Fibroblast of skin of right biceps (primary cell): ENCODE measurements at places on chromosomes 16 and 17.

DNA sequence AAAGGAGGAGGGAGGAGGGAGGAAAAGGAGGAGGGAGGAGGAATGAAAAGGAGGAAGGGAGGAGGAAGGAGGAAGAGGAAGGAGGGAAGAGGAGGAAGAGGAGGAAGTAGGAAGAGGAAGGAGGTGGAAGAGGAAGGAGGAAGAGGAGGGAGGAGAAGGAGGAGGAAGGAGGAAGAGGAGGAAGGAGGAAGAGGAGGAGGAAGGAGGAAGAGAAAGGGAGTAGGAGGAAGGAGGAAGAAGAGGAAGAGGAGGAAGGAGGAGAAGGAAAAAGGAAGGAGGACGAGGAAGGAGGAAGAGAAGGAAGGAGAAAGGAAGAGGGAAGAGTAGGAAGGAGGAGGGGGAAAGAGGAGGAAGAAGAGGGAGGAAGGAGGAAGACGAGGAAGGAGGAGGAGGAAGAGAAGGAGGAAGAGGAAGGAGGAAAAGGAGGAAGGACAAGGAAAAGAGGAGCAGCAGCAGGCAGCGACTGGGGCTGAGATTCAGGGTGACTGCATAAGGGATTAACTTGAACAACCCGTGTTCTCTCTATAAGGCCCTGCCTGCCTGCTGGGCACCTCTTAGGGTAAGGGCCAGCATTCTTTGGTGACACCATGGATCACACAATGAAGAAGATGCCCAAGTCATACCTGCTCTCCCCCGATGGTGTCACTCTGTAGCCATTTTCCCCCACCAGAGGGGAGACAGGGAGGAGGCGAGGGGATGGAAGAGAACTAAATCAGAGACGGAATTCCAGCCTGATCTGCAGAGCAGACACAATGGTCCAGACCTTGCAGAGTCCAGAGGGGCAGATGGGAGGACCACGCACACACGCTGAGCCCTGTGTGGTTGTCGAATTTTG is 1.4 kb upstream of the IL34 start:
- DNase-seq = no peak

DNA sequence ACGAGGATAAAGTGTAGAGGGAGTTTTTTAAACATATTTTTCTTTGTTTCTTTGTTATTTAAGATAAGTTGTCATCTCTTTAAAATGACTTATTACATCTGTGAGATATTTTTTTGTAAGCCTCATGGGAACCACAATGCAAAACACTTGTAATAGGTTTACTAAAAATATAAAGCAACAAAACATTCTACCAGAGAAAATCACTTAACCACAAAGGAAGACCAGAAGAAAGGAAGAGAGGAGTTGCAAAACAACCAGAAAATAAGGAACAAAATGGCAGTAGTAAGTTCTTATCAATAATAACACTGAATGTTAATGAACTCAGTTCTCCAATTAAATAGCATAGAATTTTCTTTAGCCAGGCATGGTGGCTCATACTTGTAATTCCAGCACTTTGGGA is 22.9 kb downstream of the DHRS7B start:
- DNase-seq = no peak

DNA sequence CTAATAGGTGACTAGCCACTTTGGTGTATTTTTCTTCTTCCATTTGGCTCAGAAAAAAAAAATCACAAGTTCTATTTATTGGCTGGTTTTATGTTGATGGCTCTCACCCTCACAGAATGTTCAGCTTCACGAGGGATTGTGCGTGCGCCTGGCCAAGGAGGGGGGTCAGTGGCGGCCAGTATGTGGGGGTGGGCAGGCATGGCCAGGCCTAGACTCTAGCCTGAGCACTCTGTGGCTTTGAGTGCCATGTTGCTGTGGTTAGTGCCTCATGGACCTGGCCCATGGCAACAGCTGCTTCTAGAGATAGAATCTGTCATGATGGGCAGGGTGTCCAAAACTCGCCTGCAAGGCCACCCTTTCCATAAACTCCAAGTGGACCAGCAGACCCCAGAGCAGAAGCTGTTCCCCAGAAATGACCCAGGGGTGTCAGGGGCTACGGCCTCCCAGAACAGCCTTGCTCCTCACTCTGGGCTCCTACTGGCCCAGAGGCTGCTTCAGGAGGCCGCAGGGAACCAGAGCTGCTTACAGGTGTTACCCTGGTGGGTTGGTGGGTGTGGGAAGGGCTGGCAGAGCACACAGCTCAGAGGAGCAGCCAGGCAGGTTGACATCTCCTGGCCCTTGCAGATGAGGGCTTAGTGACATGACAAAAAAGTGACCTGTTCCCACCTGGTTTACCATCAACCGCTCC is 124.9 kb downstream of the SOCS1 start:
- DNase-seq = no peak

GRCh38 chr17:40931311-40931710 is 6.1 kb downstream of the KRT23 start:
- no peak for DNase-seq

DNA sequence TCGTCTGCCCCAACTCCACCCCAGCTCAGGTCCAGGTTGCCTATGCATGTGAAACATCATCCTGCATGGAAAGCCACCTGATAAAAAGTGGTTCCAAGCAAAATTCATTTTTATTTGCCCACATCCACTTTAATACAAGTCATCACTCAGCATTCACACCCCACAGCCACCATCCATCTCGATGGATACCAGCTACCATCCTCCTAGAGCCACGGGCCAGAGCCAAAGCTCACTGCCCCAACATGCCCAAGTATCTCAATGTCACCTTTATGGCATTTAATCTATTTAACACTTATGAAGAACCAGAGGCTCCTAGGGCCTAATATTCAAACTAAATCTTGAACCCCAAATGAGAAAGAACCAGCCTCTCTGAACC is 70.5 kb downstream of the COPRS start:
- DNase-seq = no peak

GRCh38 chr17:40315206-40315605 is 6.2 kb downstream of the RARA start:
- no peak for DNase-seq

DNA sequence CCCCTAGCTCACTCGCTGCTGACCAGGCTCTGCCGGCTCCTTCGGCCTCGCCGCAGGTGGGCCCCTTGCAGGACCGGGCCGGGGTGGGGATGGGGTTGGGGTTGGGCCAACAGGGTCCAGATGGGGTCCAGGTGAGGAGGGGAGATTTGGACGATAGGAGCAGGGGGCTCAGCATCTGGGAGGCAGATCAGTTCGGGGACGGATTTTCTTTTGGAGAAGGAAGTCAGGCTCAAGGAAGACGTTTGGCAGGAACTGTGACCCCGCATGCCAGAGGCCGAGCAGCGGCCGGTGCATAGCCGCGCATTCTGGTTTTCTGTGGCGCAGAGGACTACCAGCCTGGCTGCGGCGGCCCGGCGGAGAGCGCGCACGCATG is 845 bp upstream of the ALDOA start:
- DNase-seq = no peak

DNA sequence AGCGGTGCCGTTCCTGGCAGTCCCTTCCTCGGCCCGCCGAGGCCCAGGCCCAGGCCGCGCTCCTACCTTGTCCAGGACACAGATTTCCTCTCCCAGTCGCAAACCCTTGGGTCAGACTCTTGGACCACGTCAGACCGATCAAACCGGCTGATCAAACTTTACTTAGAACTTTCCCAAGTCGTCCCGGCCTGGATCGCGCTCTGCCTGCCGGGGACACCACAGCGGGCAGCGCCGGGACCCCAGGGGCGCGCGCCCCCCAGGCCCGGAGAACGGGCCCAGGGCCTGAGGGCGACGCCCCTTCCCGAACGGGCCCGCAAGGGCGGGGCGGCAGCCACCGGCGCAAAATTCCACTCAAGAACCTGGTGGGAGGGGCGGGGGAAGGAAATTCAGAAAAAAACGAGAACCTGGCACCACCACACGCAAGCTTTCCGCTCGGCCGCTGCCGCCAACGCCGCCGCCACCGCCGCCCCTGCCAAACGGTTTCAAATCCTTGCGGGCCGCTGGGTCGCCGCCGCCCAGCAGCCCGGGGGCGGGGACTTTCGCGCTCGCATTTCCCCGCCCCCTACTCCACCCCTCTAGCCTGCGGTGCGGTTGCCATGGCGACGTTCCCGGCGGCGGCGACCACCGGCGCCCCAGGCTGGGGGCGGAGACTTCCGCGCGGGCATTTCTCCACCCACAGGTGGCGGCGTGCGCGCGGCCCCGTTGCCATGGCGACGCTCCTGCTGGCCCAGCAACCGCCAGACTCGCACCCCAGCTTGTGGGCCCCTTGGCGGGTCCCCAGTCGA is at the start of gene CEP112:
CEP112 (minus strand) TSS at position 541 of the 785 bp plus-strand sequence.
- peak; percentile 79 for DNase-seq

DNA sequence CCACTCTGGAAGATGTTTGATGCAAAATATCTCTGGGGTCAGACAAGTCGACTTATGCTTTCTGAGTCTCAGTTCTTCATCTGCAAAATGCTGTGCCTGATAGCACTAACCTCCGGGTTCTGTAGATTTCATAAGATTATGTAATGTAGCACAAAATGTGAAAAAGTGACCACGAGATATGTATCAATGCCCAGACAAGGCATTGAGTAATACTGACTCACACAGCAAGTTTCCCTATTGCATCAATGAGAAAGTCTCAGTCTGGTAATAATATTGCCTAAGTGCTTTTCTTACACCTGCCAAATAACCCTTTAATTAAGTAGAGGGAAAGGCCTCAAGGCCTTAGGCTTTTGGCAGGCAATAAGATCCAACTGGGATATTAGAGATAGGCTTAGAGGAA is 41.4 kb upstream of the MMP2 start:
- peak; percentile 49 for DNase-seq

DNA sequence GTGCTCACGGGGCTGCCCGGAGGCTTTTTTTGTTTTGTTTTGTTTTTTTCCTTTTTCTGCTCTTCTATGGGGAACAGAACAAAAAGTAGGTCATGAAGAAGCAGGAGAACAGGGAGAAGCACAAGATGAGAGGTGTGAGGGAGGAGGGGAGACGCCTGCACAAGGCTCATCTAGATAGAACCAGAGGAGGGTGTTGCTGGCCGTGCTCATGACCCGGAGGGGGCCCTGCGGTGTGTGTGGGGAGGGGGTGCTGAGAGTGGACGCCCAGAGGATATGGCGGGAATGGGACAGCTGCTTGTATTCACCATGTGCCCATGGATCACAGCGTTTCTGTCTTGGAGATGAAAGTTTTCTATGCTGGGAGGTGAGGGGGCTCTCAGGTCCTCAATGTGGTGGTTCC is 183.7 kb downstream of the FOXL1 start:
- DNase-seq = no peak

DNA sequence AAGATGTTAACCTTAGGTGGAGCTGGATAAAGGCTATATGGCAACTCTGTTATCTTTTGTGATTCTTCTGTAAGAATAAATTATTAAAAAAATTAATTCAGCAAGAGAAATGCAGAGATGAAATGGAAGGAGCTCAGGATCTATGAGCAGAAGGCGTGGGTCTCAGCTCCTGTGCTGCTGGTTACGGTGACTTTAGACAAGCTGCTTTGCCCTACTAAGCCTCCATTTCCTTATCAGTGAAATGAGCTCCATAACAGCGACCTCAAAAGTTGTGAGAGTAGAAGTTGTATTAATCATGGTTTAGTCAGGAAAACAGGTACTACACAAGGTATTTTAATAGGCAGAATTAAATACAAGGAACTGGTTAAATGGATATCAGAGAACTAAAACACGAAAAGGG is 48.2 kb upstream of the FOXJ1 start:
- DNase-seq = no peak

GRCh38 chr16:46828292-46828691 is 2.7 kb downstream of the C16orf87 start:
- no peak for DNase-seq

DNA sequence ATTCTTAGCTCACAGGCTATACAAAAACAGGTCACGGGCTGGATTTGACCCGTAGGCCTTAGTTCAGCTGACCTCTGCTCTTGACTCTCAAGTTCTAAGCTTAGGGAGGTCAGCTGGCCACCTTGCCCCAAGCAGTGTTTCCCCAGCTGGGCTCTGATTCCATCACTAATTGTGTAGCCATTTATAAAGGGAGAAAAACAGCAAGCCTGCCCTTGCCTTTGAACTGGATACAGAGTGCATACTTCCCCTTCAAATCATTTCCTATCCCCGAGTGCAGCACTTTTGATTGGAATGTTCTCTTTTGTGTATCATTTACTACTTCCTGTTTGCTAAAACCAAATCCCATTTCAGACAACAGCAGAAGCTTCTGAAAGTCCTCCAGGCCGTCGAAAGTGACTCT is 153.6 kb downstream of the KATNIP start:
- peak; percentile 28 for DNase-seq

- DNase-seq = no peak
These were observed 12.1 kb upstream of the POLR3E start for GRCh38 chr16:22285080-22285479.

GRCh38 chr17:73592501-73592961 is 51.7 kb downstream of the SDK2 start:
- peak; percentile 5 for DNase-seq

DNA sequence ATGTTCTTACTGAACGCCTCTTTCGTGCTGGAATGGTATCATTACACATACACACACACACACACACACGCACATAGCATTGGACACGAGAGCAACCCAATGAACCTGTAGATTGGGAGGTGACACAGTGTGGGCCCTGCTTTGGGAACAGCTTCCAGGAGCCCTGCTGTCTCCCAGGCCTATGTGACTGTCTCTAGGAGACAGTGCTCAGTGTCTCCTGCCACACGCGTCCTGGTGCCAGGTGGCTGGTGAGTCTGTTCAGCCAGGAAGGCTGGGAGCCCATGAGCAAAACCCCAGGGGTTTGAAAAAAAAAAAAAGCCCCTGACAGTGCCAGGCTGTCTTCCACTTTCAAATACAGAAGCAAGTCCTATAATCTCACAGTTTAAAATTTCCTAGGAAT is 2.4 kb upstream of the SPOP start:
- DNase-seq = no peak

- DNase-seq = no peak
These were observed 19.7 kb downstream of the ZNF423 start for GRCh38 chr16:49836218-49836617.

DNA sequence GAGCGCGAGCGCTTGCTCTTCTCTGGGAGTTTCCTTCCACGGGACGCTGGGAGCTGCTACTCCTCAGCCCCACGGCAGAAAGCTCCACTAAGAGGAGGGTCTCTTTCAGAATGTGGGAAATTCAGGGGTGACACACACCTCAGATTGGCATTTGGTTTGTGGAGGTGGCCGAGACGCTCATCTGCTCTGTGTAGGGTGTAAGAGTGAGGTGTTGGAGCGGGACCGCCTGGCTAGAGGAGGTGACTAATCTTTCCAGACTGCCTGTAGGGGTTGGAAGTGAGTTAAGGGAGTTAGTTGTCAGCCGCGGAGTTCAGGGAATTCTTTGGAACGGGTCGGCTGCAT is 735 bp downstream of the PSMD11 start:
- peak; percentile 70 for DNase-seq

- DNase-seq = peak; percentile 63
These were observed 22.0 kb upstream of the GOT2 start for GRCh38 chr16:58755989-58756649.
